ENCODE measurements at places on chromosomes 16 and 17.

GRCh38 chr17:82772026-82772425, 20.2 kb downstream of the TBCD start:
- no peak for DNase-seq

- DNase-seq = no peak
Measured at GRCh38 chr17:35160354-35161201, 13.0 kb downstream of the UNC45B start.

DNA sequence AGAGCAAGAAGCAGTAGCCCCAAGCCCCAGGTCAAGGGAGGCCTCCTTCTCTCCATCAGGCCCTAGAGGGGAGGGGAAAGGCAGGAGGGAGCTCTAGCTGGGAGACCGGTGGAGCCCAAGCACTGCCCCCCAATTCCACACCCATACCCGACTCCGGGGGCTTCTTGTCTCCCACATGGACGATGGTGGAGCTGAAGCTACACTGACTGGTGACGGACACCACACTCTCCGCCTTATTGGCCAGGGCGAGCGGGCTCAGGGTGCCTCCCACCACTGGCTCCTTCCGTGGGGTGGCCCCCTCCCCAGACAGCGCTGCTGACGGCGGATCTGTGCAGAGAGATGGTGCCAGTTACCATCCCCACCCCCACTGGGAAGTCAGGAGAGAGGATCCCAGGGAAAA, 6.4 kb downstream of the PER1 start:
- no peak for DNase-seq

- DNase-seq = no peak
Measured at GRCh38 chr16:21226749-21227148, 6.8 kb upstream of the ANKS4B start.
